Caco-2 (cell line): ENCODE measurements at places on chromosomes 11 and 22. TPM values are rescaled to one million over a fixed set of nuclear protein-coding genes. Genes with fewer than 3 reads are reported as not detected.
A peak's percentile ranks its signal among the peaks of the same experiment; 100 is the strongest.

DNA sequence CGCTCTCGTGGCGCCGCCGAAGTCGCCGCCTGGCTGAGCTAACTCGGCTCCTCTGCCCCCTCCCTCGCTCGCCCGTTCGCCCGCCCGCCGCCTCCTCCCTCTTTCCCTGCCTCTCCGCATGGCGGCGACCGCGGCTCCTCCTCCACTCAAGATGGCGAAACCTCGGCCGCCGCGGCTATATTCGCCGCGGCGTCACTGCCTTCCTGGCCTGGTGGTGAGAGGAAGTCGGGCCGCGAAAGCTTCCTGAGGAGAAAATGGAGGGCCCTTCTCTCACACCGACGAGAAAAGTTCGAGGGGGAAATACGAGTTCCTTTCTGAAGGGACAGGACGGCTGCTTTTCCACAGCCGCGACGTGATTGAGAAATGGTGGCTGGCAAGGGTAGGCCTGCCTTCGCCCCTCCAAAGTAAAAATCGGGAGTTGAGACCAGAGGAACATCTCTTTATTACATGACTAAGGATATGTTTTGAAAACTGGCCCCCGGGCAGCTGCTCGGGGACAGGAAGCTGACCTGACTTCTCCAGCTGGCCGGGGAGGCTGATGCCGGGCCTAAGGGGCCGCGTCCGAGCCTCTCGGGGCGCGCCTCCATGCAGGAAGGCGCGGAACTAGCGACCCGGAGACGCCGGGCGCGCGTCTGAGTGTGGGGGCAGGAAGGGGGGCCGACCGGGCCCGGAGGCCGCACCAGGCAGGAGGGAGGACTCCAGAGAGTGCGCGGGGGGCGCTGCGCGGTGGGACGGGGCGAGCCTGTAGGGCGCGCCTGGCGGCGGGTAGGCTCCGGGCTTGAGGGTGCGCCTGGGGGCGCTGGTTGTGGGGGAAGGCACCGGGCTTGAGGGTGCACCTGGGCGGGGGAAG is at the start of gene DDX6:
TSS of gene DDX6 (minus strand) at position 54 of the 850 bp plus-strand sequence. CDS start 4,913 bp downstream, outside the sequence.
- peaks cover 23% of the 10 kb centered on the region for H3K4me1 ChIP-seq
- H3K36me3 ChIP-seq, result no peaks in the 10 kb centered on the region
- H3K27ac ChIP-seq, result peak within 1 kb of the TSS; percentile 90
- peak within 1 kb of the TSS; percentile 63 for H3K4me3 ChIP-seq
- peak; percentile 96 for DNase-seq
- no peaks in the 10 kb centered on the region for H3K27me3 ChIP-seq

DNA sequence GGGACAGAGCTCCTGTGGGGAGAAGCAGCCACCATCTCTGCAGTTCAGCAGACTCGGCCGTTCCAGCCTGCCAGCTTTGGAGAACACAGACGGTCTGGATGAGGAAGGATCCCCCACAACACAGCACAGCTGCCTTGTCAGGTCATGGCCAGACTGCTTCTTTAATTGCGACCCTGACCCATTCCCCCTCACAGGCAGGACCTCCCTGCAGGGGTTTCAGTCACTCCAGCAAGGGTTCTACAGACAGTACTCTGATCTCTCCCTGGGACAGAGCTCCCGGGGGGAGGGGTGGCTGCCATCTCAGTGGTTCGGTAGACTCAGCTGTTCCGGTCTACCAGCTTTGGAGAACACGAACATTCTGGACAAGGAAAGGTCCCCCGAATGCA is 173.5 kb downstream of the TTC28 start:
- DNase-seq, result no peak
- no peaks in the 10 kb centered on the region for H3K36me3 ChIP-seq
- no peaks in the 10 kb centered on the region for H3K27me3 ChIP-seq
- H3K4me3 ChIP-seq, result no peak overlapping the region
- H3K27ac ChIP-seq, result no peak overlapping the region

CREB3L1 gene
- 24.9 and 29.5 TPM in 2 replicates for total RNA-seq

- H3K36me3 ChIP-seq, result no peaks in the 10 kb centered on the region
- no peak overlapping the region for H3K27ac ChIP-seq
- H3K4me3 ChIP-seq, result no peak overlapping the region
- no peak for DNase-seq
- H3K4me1 ChIP-seq, result peaks cover 6% of the 10 kb centered on the region
Measured at GRCh38 chr11:43948341-43949225, 6.1 kb downstream of the C11orf96 start.

DNA sequence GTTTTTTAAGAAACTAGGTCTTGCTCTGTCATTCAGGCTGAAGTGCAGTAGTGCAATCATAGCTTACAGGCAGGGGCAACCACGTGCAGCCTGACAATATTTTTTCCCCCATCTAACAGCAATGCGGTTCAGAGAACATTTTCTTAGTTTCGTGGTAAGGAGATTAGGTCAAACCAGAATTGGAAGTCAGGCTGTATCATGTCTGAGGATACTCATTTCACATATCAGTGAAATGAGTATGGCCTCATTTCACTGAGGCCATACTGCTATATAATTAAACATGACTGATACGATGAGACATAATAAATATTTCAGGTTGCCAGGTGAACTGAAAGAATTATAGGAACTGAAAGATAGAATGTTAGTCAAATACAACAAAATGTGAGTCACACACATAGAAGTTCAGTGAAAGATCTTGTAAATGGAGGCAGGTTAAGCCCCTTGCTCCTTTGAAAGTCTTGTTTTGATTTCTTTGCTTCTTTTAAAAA is 32.5 kb upstream of the IZUMO1R start:
- H3K4me1 ChIP-seq, result peaks cover 23% of the 10 kb centered on the region
- no peaks in the 10 kb centered on the region for H3K27me3 ChIP-seq
- H3K27ac ChIP-seq, result no peak overlapping the region
- no peak for DNase-seq

GRCh38 chr11:76241243-76242000 is 35.1 kb upstream of the WNT11 start:
- H3K4me3 ChIP-seq, result no peak overlapping the region
- no peak overlapping the region for H3K27ac ChIP-seq
- H3K27me3 ChIP-seq, result no peaks in the 10 kb centered on the region

DNA sequence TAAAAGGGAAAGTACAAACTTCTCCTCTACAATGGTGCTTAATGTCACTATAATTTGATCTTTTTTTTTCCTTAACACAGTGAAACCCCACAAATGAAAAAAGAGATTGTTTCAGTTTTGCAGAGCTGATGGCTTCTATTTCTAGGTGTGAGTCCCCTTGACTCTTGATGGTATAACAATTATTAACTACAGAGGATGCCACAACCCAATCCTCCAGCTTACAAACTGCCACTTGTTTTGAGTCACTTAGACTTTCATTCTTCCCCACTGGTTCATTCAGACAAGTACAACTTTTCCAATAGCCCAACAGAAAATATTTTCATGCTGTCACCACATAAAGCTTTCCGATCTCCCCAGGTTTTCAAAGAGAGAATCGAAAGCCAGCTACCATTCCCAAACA is 812.2 kb downstream of the LRRC4C start:
- H3K36me3 ChIP-seq, result no peaks in the 10 kb centered on the region
- DNase-seq, result no peak
- no peak overlapping the region for H3K27ac ChIP-seq
- H3K4me3 ChIP-seq, result no peak overlapping the region

DNA sequence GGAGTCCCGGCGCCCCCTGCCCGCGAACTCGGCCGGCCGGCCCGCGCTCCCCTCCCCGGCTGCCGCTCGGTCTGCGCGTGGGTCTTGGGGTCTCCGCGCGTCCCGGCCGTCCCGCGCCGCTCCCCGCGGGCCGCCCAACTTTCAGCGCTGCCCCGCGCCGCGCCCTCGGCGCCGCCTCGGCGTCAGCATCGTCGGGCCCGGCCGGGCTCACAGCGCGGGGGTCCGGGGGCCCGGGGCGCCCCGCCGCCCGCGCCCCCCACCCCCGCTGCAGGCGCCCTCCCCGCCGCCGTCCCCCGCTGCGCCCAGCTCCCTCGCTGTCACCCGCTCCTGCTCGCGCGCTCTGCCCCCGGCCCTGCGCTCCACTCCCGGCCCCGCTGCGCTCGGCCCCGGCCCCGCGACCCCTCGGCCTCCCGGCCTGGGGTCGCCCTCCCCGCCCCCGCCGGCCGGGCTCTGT is at the start of gene KCNJ4:
TSS of gene KCNJ4 (minus strand) at position 124 of the 454 bp plus-strand sequence. CDS start 27,067 bp downstream, outside the sequence.
- no peaks in the 10 kb centered on the region for H3K36me3 ChIP-seq
- peaks cover 3% of the 10 kb centered on the region for H3K27me3 ChIP-seq
- peaks cover 17% of the 10 kb centered on the region; the same call in 1 of the 2 replicates for H3K4me1 ChIP-seq
- peak within 1 kb of the TSS; percentile 62 for H3K4me3 ChIP-seq
- no peak within 1 kb of the TSS for H3K27ac ChIP-seq

- no peaks in the 10 kb centered on the region for H3K36me3 ChIP-seq
- DNase-seq, result no peak
Measured at GRCh38 chr11:72634472-72635095, 39.6 kb downstream of the PDE2A start.

GRCh38 chr11:45538363-45538762 is 127.1 kb downstream of the CHST1 start:
- H3K36me3 ChIP-seq, result no peaks in the 10 kb centered on the region
- H3K27ac ChIP-seq, result no peak overlapping the region
- H3K4me3 ChIP-seq, result no peak overlapping the region
- no peak for DNase-seq
- H3K27me3 ChIP-seq, result no peaks in the 10 kb centered on the region

KLHDC7B gene
- 1.1 and 2.0 TPM in 2 replicates for total RNA-seq

- no peak overlapping the region for H3K27ac ChIP-seq
- no peak overlapping the region for H3K4me3 ChIP-seq
- H3K36me3 ChIP-seq, result no peaks in the 10 kb centered on the region; the same call in 1 of the 2 replicates
- H3K4me1 ChIP-seq, result peaks cover 40% of the 10 kb centered on the region
- DNase-seq, result no peak
- H3K27me3 ChIP-seq, result no peaks in the 10 kb centered on the region
Measured at GRCh38 chr22:30247974-30248373, 1.4 kb upstream of the LIF start.

CDC45 gene
- 41.7 and 44.6 TPM in 2 replicates for total RNA-seq

- no peak for DNase-seq
- H3K4me3 ChIP-seq, result no peak overlapping the region
- no peaks in the 10 kb centered on the region for H3K4me1 ChIP-seq
- H3K27ac ChIP-seq, result no peak overlapping the region
- no peaks in the 10 kb centered on the region for H3K27me3 ChIP-seq
Measured at GRCh38 chr11:44868455-44869421, 81.9 kb downstream of the TP53I11 start.

DNA sequence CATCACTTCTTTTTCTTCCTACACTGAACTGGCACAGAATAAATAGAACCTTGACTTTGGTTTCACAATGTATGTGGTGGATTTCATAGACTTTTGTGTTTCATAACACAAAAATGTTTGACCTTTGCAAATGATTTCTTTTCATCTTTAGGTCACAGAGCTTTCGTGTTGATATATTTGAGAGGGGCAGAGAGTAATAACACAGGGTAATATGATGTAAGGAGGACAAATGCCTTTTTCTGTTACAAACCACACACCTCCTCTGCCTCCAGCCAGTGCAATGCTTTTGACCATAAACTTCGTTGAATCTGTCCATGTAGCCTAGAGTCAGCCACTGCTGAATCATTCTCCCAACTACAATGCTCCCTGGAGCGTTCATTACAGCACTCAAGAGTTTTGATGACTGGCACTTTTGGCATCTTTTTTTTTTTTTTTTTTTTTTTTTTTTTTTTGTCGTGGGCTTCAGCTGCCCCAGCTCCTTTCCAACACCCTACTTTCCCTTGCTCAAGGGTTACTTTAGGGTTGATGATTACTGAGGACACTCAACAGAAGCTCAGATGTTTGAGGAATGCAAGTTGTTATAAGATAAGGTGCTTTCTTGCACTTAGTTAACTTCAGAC is 11.4 kb upstream of the CAT start:
- H3K27me3 ChIP-seq, result no peaks in the 10 kb centered on the region
- H3K4me3 ChIP-seq, result no peak overlapping the region
- peak; percentile 49 for DNase-seq
- no peaks in the 10 kb centered on the region for H3K36me3 ChIP-seq

GRCh38 chr11:61152816-61153592 is 8.2 kb downstream of the VPS37C start:
- H3K27me3 ChIP-seq, result no peaks in the 10 kb centered on the region
- DNase-seq, result no peak
- H3K4me3 ChIP-seq, result no peak overlapping the region
- H3K4me1 ChIP-seq, result peaks cover 83% of the 10 kb centered on the region
- no peaks in the 10 kb centered on the region for H3K36me3 ChIP-seq
- peak overlapping the region; percentile 84 for H3K27ac ChIP-seq

- no peaks in the 10 kb centered on the region for H3K27me3 ChIP-seq
- H3K27ac ChIP-seq, result no peak overlapping the region
- no peak overlapping the region for H3K4me3 ChIP-seq
- H3K36me3 ChIP-seq, result no peaks in the 10 kb centered on the region
- DNase-seq, result no peak
Measured at GRCh38 chr11:58530236-58530635, 22.3 kb upstream of the OR5B21 start.

DNA sequence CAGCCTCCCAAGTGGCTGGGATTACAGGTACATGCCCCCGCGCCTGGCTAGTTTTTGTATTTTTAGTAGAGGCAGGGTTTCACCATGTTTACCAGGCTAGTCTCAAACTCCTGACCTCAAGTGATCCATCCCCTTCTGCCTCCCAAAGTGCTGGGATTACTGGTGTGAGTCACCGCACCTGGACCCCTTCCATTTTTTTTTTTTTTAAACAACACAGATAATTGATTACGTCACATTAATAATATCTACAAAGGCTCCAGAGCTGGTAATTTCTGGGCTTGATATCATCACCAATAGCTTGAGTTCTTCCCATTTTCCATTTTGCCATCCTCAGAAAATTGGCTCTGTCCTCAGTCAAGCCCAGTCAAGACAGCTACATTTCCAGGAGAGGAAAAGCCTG is 7.2 kb downstream of the TTLL1 start:
- peaks cover 8% of the 10 kb centered on the region for H3K4me1 ChIP-seq
- H3K27me3 ChIP-seq, result no peaks in the 10 kb centered on the region
- no peaks in the 10 kb centered on the region for H3K36me3 ChIP-seq
- DNase-seq, result no peak
- no peak overlapping the region for H3K27ac ChIP-seq

GRCh38 chr22:42269432-42270175 is 849 bp downstream of the TCF20 start:
- H3K27me3 ChIP-seq, result no peaks in the 10 kb centered on the region
- peak overlapping the region; percentile 97 for H3K4me3 ChIP-seq
- peak; percentile 87 for DNase-seq
- H3K36me3 ChIP-seq, result no peaks in the 10 kb centered on the region

GRCh38 chr22:24515027-24515338 is 19.9 kb downstream of the UPB1 start:
- peak overlapping the region; percentile 43 for H3K27ac ChIP-seq
- H3K4me1 ChIP-seq, result peaks cover 83% of the 10 kb centered on the region
- no peak for DNase-seq
- H3K36me3 ChIP-seq, result no peaks in the 10 kb centered on the region
- no peak overlapping the region for H3K4me3 ChIP-seq
- H3K27me3 ChIP-seq, result no peaks in the 10 kb centered on the region

GRCh38 chr22:38925571-38926041 is 31.8 kb upstream of the APOBEC3A start:
- peaks cover 50% of the 10 kb centered on the region for H3K4me1 ChIP-seq
- no peak for DNase-seq
- no peaks in the 10 kb centered on the region for H3K36me3 ChIP-seq
- H3K27ac ChIP-seq, result peak overlapping the region; percentile 39

TMEM86A gene
- total RNA-seq, result 0.19 and 0.25 TPM in 2 replicates
